ENCODE measurements at places on chromosomes 7 and 10. TPM values are rescaled to one million over a fixed set of nuclear protein-coding genes. Genes with fewer than 3 reads are reported as not detected.

The GIMAP2 gene
- total RNA-seq, result 19.7 TPM

The VIPR2 gene
- 0.14 TPM for total RNA-seq

The BTRC gene
- 19.5 TPM for total RNA-seq

The RBM20 gene
- 0.03 TPM for total RNA-seq

The ZNF33A gene
- total RNA-seq, result 14.3 TPM

The CALML5 gene
- total RNA-seq, result not detected

The COL28A1 gene
- total RNA-seq, result not detected

The EBLN1 gene
- not detected for total RNA-seq

The NME8 gene
- not detected for total RNA-seq

The WASL gene
- total RNA-seq, result 4.7 TPM

The CALHM2 gene
- 3.8 TPM for total RNA-seq

The TFR2 gene
- total RNA-seq, result 16.1 TPM

The ZNF727 gene
- total RNA-seq, result 0.83 TPM

The DPCD gene
- total RNA-seq, result 12.2 TPM

The PALD1 gene
- 1.3 TPM for total RNA-seq

The TYW1 gene
- 26.3 TPM for total RNA-seq

The AS3MT gene
- total RNA-seq, result 0.18 TPM

The CNTNAP2 gene
- not detected for total RNA-seq

The RTKN2 gene
- 4.0 TPM for total RNA-seq

The TUBB8 gene
- not detected for total RNA-seq

The OR2A12 gene
- not detected for total RNA-seq
